Cardiac muscle cell (in vitro differentiated cells and primary cell): ENCODE measurements at places on chromosomes 2 and 18.
A peak's percentile ranks its signal among the peaks of the same experiment; 100 is the strongest.

DNA sequence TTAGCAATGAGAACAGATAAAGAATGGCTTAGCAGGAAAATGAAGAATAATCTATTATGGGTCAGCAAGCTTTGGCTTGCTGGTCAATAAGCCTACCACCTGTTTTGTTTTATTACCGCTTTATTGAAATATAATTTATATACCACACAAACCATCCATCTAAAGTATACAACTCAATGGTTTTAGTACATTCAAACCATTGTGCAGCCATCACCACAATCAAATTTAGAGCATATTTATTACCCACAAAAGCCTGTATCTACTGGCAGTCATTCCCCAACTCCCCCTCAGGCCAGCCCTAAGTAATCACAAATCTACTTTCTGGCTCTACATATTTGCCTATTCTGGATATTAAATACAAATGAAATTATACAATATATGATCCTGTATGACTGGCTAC lies 17.2 kb downstream of the PPP3R1 start:
- no peak for DNase-seq

DNA sequence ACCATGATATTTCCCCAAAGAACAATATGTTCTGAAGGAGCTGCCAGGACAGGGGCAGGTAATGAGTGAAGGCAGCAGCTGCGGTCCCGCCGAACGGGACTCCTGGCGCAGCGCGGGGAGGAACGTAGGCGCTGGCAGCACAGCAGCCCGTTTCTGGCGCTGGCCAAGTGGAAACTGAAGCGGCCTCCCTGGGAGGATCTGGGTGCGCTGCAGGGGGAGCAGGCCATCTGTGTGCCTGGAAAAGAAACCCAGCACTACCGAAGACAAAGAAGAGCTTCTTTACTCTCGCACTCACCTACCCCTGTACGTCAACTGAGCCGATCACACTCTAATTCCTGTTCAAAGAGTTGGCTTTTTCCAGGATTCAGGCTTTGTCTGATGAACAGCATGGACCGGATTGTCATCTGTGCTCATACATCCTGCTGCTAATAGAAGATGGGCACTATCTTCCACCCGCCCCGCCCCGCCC lies 11.8 kb downstream of the G6PC2 start:
- peak; percentile 53 for DNase-seq

- DNase-seq = no peak
These were observed 496.3 kb downstream of the SLC4A3 start for GRCh38 chr2:220123751-220124150.

DNA sequence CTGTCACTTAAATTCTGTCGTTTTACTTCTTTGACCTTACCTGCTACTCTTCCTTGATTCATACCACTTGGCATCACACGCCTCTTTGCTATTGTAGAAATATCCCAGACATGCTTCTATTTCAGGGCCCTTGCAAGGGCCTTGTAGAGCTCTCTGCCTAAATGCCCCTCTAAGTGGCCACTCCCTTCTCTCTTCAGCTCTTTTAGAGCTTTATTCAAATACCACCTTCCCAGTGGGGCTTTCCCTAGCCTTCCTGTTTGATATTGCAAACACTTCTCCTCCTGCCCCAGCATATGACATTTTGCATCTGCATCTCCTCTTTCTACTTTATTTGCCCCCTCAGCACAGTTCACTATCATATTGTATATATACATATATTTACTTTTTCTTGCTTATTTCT lies 54.0 kb downstream of the PELI1 start:
- peak; percentile 55 for DNase-seq

DNA sequence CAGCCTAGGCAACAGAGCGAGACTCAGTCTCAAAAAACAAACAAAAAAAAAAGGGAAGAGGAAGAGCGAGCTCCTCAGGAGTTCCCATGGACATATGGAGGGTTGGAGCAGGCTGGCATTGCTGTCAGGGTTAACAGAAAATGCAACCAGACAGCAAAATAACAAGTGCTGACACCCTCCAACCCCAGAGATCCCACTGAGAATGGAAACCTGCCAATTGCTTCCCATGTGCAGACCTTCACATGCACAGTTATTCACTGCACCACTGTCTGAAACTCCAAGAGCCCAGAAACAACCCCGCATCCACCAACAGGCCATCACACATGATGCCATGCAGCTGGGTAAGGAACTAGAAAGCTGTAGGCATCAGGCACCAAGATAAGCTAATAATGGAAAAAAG lies 43.5 kb downstream of the TFCP2L1 start:
- DNase-seq = no peak

DNA sequence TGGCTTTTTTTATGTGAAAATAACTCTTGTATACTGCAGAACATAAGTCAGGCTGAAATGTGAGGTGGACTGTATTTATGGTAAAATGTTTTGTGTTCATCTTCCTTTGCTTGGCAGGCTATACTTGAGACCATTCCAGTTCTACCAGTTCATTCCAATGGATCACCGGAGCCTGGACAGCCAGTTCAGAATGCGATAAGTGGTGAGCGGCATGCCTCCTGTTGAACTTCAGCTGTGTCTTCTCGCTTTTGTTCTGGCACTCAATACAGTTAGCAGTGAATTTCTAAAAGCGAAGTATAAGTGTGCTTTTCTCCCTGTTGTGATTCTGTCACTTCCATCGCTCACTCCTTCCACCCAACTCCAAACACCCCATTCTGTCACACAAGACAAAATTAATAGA lies 138.5 kb downstream of the ARHGAP28 start:
- no peak for DNase-seq
